HFFc6 (cell line): ENCODE measurements at places on chromosomes 3 and 15.

DNA sequence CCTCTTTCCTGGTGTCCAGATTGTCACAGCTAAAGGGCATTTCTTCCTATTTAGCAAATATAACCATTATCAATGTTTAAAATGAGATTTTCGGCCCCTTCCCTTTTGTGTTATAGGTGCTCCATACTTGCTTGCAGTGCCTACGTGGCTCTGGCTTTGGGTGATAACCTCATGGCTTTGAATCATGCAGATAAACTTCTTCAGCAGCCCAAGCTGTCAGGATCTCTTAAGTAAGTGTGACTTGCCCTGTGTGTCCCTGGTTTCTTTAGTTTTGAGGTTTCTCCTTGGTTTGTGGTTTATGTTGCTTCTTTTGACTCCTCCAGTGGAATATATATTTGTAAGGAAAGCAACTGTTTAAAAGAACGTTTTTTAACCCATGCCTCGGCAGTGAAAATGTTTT, 58.5 kb upstream of the TRIM71 start:
- H3K36me3 ChIP-seq: no peaks in the 10 kb centered on the region
- H3K27me3 ChIP-seq: no peaks in the 10 kb centered on the region
- no peak for DNase-seq
- no peak overlapping the region for H3K4me3 ChIP-seq

- DNase-seq: no peak
- H3K4me1 ChIP-seq: no peaks in the 10 kb centered on the region
- peaks cover 19% of the 10 kb centered on the region for H3K27me3 ChIP-seq
These were observed 31.5 kb upstream of the MINDY4B start for GRCh38 chr3:150936693-150937092.

DNA sequence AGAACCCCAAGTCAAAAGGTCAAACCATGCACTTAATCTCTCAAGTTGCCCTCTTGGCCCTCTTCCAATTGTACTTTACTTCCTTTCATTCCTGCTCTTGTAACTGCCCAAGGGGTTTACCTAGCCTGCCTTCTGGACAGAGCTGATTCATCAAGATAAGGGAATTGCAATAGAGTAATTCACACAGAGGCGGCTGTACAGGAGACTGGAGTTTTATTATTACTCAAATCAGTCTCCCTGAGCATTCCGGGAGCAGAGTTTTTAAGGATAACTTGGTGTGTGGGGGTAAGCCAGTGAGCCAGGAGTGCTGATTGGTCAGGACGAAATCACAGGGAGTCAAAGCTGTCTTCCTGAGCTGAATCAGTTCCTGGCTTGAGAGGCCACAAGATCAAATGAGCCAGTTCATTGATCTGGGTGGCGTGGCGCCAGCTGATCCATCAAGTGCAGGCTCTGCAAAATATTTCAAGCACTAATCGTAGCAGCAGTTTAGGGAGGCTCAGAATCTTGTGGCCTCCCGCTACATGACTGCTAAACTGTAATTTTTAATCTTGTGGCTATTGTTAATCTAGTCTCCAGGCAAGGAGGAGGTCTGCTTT, 590.0 kb downstream of the EPHA3 start:
- H3K4me3 ChIP-seq: no peak overlapping the region
- no peak for DNase-seq
- H3K27me3 ChIP-seq: no peaks in the 10 kb centered on the region
- no peaks in the 10 kb centered on the region for H3K36me3 ChIP-seq
- H3K27ac ChIP-seq: no peak overlapping the region

- no peaks in the 10 kb centered on the region for H3K4me1 ChIP-seq
- H3K36me3 ChIP-seq: no peaks in the 10 kb centered on the region
- H3K27me3 ChIP-seq: no peaks in the 10 kb centered on the region
- DNase-seq: no peak
- no peak overlapping the region for H3K4me3 ChIP-seq
These were observed 469.4 kb upstream of the ATP11B start for GRCh38 chr3:182323898-182324297.

- no peaks in the 10 kb centered on the region for H3K4me1 ChIP-seq
- H3K36me3 ChIP-seq: no peaks in the 10 kb centered on the region
- no peak overlapping the region for H3K4me3 ChIP-seq
- H3K27ac ChIP-seq: no peak overlapping the region
These were observed 747.3 kb downstream of the CADM2 start for GRCh38 chr3:85706130-85706529.

DNA sequence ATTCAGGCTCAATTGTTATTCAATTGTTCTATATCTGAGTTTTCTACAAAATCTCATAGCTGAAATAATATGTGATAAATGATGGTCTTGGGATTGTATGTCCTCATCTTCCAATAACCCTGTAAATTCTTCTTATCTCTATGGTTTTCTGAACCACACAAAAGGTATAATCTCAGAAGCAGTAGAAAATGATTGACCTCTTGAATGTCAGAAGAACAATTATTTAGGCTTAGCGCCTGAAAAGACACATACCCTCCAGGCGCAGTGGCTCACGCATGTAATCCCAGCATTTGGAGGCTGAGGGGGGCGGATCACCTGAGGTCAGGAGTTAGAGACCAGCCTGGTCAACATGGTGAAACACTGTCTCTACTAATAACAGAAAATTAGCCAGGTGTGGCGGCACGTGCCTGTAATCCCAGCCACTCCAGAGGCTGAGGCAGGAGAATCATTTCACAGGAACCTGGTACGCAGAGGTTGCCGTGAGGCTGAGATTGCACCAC, 288.0 kb upstream of the TBC1D5 start:
- H3K27me3 ChIP-seq: peaks cover 3% of the 10 kb centered on the region; the same call in 1 of the 2 replicates
- DNase-seq: no peak
- H3K27ac ChIP-seq: no peak overlapping the region
- H3K36me3 ChIP-seq: no peaks in the 10 kb centered on the region
- H3K4me1 ChIP-seq: no peaks in the 10 kb centered on the region
- H3K4me3 ChIP-seq: no peak overlapping the region

- H3K27me3 ChIP-seq: no peaks in the 10 kb centered on the region
- H3K4me3 ChIP-seq: no peak overlapping the region
- no peak overlapping the region for H3K27ac ChIP-seq
These were observed 62.2 kb downstream of the PFN2 start for GRCh38 chr3:149908424-149908957.
